ENCODE measurements at places on chromosomes 4 and X.

- no peak for DNase-seq
Observed at GRCh38 chrX:71164071-71164470, 19.4 kb downstream of the NLGN3 start.

DNA sequence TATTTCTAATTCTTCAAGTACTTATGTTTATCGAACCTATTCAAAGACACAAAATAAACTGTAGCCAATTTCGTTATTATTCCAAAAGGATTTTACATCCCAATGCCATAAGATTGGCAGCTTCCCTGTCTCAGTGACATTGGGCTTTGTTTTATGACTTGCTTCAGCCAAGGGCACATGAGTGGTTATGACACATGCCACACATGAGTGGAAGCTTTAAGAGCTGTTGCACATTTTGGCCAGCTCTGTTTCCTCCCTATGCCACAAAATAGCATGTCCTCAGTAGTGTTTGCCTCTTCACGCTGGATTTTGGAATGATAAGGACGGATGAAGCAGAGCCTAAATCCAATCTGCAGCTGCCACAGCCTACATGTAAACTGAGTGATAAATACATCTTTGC, 21.9 kb downstream of the SEC24D start:
- no peak for DNase-seq

- no peak for DNase-seq
Observed at GRCh38 chr4:165222651-165222994, 15.3 kb downstream of the KLHL2 start.

DNA sequence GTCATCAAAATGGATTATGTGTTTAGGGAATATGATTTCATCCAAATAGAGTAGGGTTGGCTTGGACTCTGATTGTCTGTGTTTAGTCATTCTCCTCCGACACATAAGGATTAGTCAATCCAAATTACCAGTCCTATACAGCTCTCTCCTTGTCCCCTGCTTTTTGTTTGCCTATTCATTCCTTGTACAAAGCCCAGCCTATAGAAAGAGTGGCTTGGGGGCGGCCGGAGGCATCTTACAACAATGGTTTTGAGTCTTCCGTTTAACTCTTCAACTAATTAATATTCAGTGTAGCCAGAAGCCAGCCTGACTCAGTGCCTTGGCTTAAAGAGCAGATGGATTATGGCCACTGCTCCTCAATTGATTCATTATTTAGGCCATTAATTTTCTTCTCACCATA, 796.6 kb upstream of the POU3F4 start:
- no peak for DNase-seq

DNA sequence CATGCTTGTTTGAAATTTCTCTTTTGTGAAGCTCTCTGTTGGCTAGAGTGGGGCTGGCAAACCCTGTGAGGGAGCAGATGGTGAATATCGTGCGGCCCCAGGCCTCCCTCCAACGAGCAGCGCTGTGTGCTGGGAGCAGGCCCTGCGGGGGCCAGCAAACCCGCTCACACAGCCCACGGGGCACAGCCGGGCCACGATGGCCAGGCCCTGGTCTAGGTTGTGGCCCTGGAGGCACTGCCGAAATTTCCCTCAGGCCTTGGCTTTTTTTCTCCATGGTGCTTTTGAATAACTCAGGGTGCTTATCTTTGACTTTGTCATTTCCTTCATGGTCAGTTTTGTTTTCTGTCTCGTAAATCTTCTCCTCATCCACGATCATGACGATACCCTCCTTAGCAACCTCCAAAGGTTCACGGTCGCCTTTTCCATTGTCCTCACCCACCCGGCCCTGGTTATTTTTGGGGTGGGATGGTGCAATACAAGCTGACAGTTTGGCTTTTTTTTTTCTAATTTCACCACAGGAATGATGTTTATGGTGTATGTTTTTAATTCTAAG, 20.7 kb downstream of the PCGF3 start:
- DNase-seq = no peak

- no peak for DNase-seq
Observed at GRCh38 chr4:186918466-186918865, 194.8 kb upstream of the FAT1 start.

GRCh38 chr4:31068257-31069075, 348.3 kb downstream of the PCDH7 start:
- DNase-seq = no peak

GRCh38 chrX:17056868-17057608, 110.6 kb downstream of the REPS2 start:
- no peak for DNase-seq

Measured in germinal center (tissue), 1 donor.